ENCODE measurements at places on chromosomes 11 and 22.

GRCh38 chr22:47044722-47045535 is 282.5 kb downstream of the TBC1D22A start:
- no peak for DNase-seq

DNA sequence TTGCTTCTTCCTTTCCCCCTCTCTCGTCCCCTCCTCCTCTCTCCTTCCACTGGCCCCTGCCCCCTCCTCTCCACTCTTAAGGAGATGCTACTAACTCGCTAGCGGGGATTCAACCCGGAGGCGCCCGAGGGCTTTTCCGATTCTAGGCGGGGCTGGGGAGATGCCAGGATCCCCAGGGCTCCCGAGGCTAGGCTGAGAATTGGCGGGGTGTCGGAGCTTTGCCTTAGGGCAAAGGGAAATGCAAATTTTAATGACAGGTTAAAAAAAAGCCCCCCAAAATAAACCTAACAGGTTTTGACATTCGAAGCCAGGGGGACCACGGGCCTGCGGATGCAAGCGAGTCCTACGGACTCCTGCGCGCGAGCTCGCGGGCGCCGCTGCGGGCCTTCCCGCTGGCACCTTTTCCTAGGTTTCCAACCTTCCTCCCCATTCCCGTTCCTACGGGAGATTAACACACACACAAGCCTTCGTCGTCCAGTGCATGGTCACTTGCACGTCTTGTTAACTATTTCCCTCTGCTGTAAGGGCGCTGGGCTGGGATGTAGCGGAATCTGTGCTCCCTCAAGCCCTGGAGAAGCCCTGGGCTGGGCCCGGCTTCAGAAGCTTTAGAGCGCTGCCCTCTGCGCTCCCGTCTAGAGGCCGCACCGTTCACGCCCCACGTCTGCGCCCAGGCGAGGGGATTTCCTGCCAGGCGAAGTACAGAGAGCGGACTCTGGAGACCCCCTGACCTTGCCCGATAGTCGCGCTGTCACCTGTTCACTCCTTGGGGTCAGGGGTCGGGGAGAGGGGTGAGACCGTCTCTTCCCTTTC is 729 bp upstream of the ALX4 start:
- DNase-seq = no peak

- no peak for DNase-seq
Measured at GRCh38 chr22:24061124-24061684, 50.1 kb downstream of the CABIN1 start.

DNA sequence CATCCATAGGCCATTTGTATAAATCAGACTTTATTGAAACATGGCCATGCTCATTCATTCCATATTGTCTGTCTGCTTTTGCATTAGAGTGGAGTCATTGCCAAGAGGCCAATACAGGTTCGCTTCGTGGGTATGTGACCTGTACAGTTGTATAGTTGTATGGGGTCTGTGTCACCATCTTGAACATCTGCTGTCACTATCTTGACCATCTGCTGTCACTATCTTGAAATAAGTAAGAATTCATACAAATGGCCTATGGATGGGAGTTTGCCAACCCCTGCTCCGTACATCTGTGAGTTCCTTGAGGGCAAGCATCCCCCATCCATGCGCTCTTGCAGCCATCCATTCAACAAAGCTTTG is 44.4 kb upstream of the ANO1 start:
- no peak for DNase-seq

GRCh38 chr22:16953206-16954059 is 54.6 kb downstream of the GAB4 start:
- DNase-seq = no peak

GRCh38 chr11:58775066-58775708 is 43.4 kb upstream of the GLYAT start:
- no peak for DNase-seq

DNA sequence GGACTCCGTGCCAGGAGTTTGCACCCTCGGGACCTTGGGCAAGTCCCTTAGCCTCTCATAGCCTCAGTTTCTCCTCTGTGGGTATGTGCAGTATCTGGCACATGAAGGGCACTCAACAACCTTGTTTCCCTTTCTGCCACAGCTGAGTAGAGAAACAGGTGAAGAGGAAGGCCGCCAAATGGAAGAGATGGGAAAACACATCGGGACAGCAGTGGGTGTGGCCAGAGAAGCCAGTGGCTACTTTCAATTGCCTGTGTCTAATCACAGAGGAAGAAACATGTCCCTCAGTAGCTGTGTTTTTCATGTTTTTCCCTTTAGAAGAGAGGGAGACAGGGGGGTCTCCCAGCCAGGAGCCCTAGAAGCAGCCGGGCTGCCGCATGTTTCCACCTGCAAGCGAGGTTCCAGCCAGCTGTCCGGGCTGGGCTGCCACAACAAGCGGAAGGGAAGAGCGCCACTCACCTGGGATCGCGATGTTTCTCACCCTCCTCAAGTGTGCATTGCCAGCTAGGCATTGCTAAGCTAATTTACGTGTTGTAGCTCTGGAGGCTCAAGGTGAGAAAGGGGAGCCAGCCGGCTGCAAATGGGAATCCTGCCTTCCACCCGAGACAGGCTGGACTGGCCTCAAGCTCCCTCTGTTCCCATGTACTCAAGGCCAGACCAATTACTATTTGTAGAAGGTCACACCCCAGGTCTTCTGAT is 16.7 kb downstream of the ASPHD2 start:
- no peak for DNase-seq

GRCh38 chr11:1966531-1966930 is 19.4 kb downstream of the MRPL23 start:
- no peak for DNase-seq

- no peak for DNase-seq
Measured at GRCh38 chr22:47094861-47095330, 332.4 kb downstream of the TBC1D22A start.

- no peak for DNase-seq
Measured at GRCh38 chr22:37383341-37383740, 43.9 kb downstream of the ELFN2 start.

GRCh38 chr22:49719046-49719445 is 108.6 kb downstream of the BRD1 start:
- DNase-seq = no peak

DNA sequence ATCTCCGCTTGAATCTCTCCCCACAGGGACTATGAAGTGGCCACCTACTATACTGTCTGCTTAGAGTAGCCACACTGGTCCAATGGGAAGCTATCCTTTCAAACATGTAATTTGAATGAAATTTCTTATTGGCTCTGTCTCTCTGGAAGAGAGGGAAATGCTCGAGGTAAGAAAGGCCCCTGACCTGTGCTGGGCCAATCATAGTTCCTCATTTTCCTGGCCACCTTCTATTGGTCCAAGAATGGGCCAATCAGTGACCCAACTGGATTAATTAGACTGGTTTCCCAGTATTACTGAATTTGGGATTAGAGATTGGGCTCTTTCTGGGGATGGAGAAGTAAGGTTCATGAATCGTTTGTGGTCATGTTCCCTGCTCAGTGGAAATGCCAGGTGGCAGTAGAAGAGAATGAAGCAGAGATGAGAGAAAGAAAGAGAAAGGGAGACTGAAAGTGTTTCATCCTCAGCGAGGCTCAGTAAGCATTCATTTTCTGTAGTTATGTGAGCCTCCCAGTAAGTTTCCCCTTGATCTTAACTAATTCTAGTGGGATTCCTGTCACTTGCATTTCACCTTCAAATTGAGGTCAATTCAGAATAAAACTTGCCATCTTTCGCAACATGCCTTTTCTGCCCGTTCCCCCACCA is 8.4 kb upstream of the MMP20 start:
- DNase-seq = no peak

DNA sequence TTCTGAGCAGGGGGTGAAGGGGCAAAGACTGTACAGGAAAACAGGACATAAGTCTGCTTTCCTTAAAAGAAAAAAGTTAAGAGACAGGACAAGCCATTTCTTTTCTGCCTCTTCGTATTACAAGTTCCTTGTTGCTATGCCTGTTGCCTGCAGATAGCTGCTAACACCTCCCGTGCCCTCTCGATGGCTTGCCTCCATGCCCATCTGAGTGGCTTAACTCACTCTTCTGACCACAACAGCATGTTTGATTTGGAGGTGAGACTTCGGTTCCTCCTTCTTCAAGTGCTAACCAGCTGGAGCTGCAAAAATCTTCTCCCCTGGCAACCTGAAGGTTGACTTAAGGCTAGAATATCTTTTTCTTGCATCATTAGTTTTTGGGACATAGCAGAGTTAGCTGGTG is 103.1 kb downstream of the PRR5L start:
- no peak for DNase-seq

Measured in HAP-1 (cell line).